Mammary epithelial cell (primary cell): ENCODE measurements at places on chromosomes 2 and 18. TPM values are rescaled to one million over a fixed set of nuclear protein-coding genes. Genes with fewer than 3 reads are reported as not detected.

The GNAL gene
- 29.3 and 35.0 TPM in 2 replicates for total RNA-seq

The TPRKB gene
- total RNA-seq = 18.2 TPM

The DUSP19 gene
- total RNA-seq = 1.0 TPM

The NAT8 gene
- not detected in 2 replicates for total RNA-seq

The ZNF396 gene
- total RNA-seq = 0.50 TPM

The IL1RN gene
- 8.2 and 18.0 TPM in 2 replicates for total RNA-seq

The CFAP221 gene
- total RNA-seq = not detected in 2 replicates
